ENCODE measurements at places on chromosomes 5 and 9. TPM values are rescaled to one million over a fixed set of nuclear protein-coding genes. Genes with fewer than 3 reads are reported as not detected.

The NELFB gene
- 49.7 TPM for total RNA-seq

The PCDHB14 gene
- 0.54 TPM for total RNA-seq

The PCDHB5 gene
- total RNA-seq: 4.5 TPM

The GABRA1 gene
- total RNA-seq: not detected

The MZB1 gene
- not detected for total RNA-seq

The INSYN2B gene
- 15.7 TPM for total RNA-seq

The C9orf72 gene
- total RNA-seq: 5.8 TPM

The ANGPTL2 gene
- 71.5 TPM for total RNA-seq

The DIRAS2 gene
- 3.1 TPM for total RNA-seq

The GZMA gene
- not detected for total RNA-seq

The UBE2QL1 gene
- not detected for total RNA-seq

The FSTL4 gene
- not detected for total RNA-seq

The FOXD4L4 gene
- 0.97 TPM for total RNA-seq

The MARCHF3 gene
- 9.0 TPM for total RNA-seq

The LCNL1 gene
- not detected for total RNA-seq

The FGF1 gene
- 37.7 TPM for total RNA-seq

The LSM11 gene
- 3.7 TPM for total RNA-seq

The MRPL36 gene
- total RNA-seq: 24.7 TPM

The KIAA1958 gene
- 0.36 TPM for total RNA-seq

The MARCOL gene
- total RNA-seq: not detected

The DDX4 gene
- total RNA-seq: not detected

The CDH6 gene
- total RNA-seq: 1.9 TPM

The CFAP157 gene
- total RNA-seq: not detected

The ENTPD8 gene
- total RNA-seq: not detected

The F2R gene
- total RNA-seq: 127 TPM

The NR2F1-AS1 gene
- 19.0 TPM for total RNA-seq

The SVEP1 gene
- total RNA-seq: 110 TPM

The ECM2 gene
- total RNA-seq: 5.8 TPM

The RNF130 gene
- total RNA-seq: 36.6 TPM

The FOXI1 gene
- total RNA-seq: not detected

The EPB41L4A gene
- 7.0 TPM for total RNA-seq

The PTAR1 gene
- total RNA-seq: 38.3 TPM

The PDE6A gene
- total RNA-seq: not detected

The SRP19 gene
- total RNA-seq: 49.3 TPM

The ZDHHC11B gene
- not detected for total RNA-seq

The CCIN gene
- total RNA-seq: not detected

The TXN gene
- 373 TPM for total RNA-seq

The CCDC107 gene
- 25.8 TPM for total RNA-seq

The ZNF474 gene
- not detected for total RNA-seq

The TAF1L gene
- total RNA-seq: not detected

The GDNF gene
- not detected for total RNA-seq

The PCDHA9 gene
- total RNA-seq: not detected

The TMC1 gene
- not detected for total RNA-seq

The NDUFA8 gene
- total RNA-seq: 31.6 TPM

The CEMIP2 gene
- 29.8 TPM for total RNA-seq

The SPATA31A3 gene
- total RNA-seq: not detected

The PCDHGA12 gene
- 27.1 TPM for total RNA-seq

The FBP2 gene
- not detected for total RNA-seq

The FNIP1 gene
- total RNA-seq: 21.7 TPM

The VCAN gene
- 976 TPM for total RNA-seq

The LVRN gene
- 0.16 TPM for total RNA-seq

The ASS1 gene
- total RNA-seq: 321 TPM

All from cardiac atrium fibroblast (primary cell).